ENCODE measurements at places on chromosomes 3 and 15.

GRCh38 chr3:69901802-69902201 is 97.7 kb upstream of the SAMMSON start:
- DNase-seq = no peak

DNA sequence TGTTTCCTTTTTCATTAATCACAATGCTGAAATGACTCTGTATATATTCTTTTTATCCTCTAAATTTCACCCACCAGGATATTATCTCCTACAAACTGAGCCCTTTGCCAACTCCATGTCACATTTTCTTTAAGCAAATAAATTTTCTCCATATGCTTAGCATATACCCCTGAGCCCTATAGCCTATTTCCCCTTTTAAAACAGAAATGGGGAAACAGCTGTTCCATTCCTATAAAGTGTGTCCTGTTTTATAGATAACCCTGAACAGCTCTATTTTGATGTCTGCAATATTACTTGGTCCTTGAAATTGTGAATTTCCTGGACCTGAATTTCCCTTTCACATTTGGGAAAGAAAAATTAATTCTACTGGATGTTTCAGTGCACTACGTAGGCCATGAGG is 15.6 kb upstream of the FILIP1L start:
- no peak for DNase-seq

- no peak for DNase-seq
Observed at GRCh38 chr3:24154013-24154695, 209.1 kb downstream of the NR1D2 start.

GRCh38 chr3:30723211-30723610 is 116.8 kb downstream of the TGFBR2 start:
- no peak for DNase-seq

DNA sequence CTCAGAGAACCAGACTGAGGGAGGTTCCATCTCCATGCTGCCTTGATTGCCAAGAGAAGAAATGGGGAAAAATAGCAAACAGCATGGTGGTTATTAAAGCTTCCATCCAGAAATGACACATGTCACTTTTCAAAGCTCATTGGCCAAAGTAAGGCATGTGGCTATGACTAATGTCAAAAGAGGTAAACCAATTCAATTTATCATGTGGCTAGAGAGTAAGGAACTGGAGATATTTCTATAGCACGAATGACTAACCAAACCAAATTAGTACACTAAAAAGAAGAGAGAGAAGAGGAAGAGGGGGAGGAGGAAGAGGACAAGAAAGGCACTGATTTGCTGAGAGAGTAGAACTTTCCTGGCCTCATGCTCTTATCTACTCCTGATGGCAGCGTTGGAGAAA is 115.2 kb upstream of the SLC6A11 start:
- no peak for DNase-seq

GRCh38 chr3:52313774-52314188 is 2.3 kb upstream of the DNAH1 start:
- peak; percentile 61 for DNase-seq

DNA sequence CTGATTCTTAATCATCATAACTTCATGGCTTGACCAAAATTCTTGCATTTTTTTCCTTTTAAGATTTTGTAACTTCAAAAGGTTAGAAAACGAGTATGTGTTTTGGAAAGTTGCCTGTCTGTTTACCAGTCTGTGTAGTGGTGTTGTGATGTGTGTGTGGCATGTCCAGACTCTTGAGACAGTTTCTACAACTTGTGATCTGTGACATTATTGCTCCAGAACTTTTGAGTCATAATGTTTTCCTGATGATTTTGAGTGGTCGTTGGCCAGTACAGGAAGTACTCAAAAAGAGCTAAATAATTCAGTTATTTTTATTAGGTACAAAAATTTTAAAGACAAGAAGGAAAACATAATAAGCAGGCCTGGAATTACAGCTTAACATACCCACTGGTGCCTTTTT is 229.0 kb upstream of the C2CD4B start:
- DNase-seq = no peak

- DNase-seq = no peak
Observed at GRCh38 chr3:8200996-8201395, 300.6 kb upstream of the LMCD1 start.

- DNase-seq = no peak
Observed at GRCh38 chr3:89098964-89099585, 8.3 kb upstream of the EPHA3 start.
